ENCODE measurements at places on chromosomes 5 and 9.

GRCh38 chr5:121292664-121293063 lies 559.0 kb upstream of the FTMT start:
- no peak for DNase-seq

DNA sequence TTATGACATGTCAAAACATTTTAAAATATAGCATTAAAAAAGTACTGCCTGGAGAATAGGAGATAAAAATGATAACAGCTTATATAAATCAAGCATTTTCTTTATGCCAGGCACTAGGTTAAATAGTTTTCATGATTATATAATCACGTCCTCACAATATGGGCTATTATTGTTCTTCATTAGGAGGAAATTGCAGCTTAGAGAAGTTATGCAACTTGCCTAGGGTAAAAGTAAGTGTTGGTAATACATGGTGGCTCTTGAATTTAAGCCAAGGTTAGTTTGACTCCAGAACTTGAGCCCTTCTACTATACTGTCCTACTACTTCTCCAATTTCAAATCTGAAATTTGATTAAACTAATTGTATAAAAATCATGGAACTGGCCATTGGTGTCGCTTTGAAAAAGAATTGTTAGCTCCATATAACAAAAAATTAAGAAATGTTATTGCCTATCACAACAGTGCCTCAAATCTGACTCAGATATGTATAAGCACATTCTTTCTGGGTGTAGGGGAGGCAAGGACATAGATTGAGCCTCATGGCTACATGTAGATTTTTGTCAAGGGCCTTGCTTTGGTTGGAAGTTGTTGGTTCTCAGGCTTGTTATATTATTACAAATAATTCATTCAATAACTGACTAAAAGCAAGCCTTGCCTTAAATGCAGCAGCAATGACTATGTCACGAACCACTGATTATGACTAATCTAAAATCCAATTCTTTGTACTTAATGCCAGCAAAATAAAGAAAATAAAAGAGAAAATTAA lies 223.5 kb upstream of the DAB2 start:
- no peak for DNase-seq

GRCh38 chr5:3353561-3353960 lies 242.1 kb upstream of the IRX1 start:
- DNase-seq, result no peak

DNA sequence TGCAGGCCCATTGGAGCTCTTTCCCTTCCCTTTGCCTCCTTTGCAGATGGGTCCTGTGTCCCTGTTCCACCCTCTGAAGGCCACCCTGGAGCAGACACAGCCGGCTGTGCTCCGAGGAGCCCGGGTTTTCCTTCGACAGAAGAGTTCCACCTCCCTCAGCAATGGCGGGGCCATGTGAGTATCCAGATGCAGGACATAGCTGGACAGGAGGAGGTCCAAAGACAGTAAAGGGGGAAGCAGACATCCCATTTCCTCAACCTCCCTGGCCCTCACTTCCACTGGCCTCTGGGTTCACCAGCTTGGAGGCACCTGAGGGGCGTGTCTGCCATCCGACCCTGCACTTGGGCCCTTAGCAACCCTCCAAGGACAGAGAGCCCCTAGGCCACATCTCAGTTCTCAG lies 237.9 kb downstream of the CACNA1B start:
- DNase-seq, result no peak

GRCh38 chr5:119439140-119439631 lies 13.1 kb upstream of the HSD17B4 start:
- DNase-seq, result no peak

DNA sequence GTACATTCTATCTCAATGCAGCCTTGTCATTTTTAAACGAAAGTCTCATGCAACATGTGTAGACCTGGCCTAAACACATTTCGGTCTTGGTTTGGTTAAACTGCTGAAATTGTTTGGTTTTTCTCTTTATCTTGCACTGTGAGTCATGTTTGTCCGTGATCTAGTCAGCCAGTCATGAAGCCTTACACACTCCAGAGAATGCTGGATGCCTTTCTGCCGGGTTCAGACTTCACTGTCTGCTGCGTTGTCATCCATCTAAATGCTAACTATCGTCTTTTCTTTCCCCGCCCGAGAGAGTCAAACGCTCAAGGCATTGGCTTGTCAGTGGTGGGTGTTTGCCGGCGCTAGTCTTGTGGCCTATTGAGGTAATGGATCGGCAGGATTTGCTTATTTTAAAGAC lies 1194.6 kb upstream of the WWC1 start:
- DNase-seq, result no peak

DNA sequence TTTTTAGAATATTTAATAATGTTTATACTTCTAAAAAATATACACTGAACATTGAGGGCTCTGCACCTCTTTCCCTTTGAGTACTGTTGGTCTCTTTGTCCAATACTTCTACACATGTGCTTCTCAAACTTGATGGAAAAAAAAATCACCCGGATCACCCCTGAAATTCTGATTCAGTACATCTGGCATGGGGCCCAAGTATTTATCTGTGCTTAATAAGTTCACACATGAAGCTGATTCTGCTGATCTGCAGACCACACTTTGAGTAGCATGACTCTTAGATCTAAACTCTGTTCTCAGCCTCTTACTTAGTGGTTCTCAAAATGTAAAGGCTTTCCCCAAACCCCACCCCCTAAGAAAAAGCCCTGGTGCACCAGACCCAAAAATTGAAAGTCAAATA lies 12.0 kb downstream of the RUSC2 start:
- DNase-seq, result no peak

DNA sequence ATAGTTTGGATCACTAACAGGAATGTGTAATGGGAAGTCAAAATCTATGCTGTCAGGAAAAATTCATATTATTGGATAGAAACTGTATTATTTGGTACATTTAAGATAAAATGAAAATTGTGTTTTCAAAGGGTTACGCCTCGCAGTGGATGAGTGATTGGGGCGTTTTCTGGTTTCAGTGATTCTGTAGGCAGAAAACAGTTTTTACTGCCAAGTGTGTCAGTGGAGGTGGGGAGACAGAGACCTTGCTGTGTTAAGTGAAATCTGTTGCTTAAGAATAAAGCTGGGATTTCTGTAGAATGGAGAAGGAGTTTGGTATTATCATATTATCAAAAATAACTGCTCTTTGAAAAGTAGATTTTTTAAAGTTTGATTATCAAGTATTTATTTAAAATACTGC lies 69.7 kb downstream of the GHR start:
- DNase-seq, result no peak

- no peak for DNase-seq
Observed at GRCh38 chr5:115842952-115843351, 1.2 kb downstream of the AP3S1 start.

GRCh38 chr5:173487300-173487699 lies 129.2 kb downstream of the BOD1 start:
- DNase-seq, result no peak

- DNase-seq, result no peak
Observed at GRCh38 chr9:124309667-124310084, 51.9 kb downstream of the NEK6 start.

DNA sequence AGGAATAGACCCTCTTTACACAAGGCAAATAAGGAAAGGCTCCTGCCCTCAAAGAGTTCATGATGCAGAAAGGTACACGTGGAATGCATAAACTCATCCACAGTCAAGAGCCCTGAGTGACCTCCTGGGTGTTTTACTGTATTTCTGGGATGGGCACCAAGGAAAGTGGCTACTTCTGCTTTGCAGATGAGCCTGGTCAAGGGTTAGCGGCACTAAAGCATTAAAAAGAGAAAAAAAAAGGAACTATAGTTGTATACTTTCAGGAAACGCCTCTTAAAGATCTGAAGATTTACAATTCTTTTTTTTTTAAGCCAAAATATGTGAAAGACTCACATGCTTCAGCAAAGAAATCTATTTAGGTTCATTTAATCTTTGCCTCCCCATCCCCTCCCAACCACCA lies 366.2 kb upstream of the PDE4D start:
- DNase-seq, result no peak

DNA sequence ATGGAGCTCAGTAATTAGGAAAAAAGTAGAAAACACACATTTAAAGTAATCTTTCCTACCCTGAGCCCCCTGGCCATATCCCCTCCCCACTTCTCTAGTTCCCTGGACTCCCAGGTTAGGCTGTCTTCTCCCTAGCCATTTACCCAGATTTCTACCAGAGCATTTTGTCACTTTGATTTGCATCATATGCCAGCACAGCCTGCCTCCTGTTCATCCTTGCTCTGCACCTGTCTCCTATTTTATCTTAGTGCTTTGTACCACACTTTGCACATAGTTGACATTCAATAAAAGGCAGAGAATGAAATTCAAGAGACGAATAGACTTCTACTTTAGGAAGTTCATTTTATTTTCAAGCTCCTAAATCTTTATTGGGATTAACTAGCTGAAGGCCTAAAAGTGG lies 344.5 kb downstream of the EBF1 start:
- DNase-seq, result no peak

DNA sequence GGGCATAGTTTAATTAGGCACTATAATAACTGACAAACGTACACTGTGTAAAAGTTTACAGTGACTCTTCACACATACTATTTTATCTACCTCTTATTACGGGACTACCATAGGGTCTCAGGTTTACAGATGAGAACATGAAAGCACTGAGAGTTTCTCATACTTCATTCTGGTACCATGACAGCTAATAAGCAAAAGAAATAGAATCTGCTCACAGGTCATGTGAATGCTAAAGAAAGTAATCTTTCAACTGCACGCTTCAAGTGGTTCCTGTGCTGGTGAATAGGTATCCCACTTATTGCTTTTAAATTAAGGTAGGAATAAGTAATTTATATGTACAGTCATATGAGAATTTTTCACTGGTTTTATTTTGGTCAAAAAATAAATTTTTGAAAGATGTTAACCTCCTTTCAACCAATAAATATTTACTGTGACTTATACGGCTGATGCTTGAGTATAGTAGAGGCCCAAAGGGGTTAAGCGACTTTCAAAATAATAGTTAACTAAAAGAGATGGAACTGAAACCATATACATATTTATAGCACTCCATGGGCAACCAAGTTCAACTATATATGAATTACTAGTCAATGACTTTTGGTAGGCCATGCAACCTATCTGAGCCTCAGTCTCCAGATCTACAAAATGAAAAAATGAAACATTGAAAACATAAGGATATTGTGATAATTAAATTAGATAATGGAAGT lies 8.1 kb downstream of the CDKN2A start:
- DNase-seq, result no peak

- DNase-seq, result no peak
Observed at GRCh38 chr5:135030123-135030955, 3.7 kb downstream of the PITX1 start.

- DNase-seq, result no peak
Observed at GRCh38 chr9:124210697-124211096, 47.1 kb upstream of the NEK6 start.

DNA sequence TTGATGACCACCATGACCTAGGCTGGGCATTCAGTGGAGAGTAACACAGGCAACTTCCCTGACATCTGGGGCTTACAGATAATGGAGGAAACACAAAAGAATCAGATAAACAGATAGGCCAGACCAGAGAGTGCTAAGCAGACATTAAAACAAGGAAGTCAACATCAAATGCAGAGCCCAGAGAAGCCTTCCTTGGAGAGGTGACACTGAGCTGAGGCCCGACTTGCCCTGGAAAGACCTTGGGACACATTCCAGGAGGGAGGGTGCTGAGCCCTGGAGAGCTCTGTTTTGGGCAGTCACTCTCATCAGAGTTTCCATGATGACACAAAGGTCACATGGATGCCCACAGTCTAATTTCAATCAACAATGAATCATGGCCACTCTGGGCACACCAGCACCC lies 31.9 kb upstream of the C5orf58 start:
- DNase-seq, result no peak

DNA sequence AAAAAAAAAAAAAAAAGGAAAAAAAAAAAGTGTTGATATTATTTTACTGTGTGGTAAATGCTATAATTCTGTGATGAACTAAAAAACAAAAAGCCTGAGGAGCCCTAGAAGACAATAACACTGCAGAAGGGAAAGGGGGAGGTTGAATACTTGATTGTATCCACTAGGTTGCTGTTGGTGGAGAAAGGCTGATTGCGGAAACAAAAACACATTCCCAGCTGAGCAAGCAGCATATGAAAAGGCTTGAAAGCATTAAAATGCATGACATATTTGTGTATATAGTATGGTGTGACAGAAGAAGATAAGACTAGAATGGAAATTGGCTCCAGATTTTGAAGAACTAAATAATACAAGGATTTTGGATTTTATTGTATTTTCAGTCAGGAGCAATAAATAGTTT lies 8.9 kb downstream of the RABGAP1 start:
- DNase-seq, result no peak

- no peak for DNase-seq
Observed at GRCh38 chr9:79559495-79560181, 12.1 kb upstream of the TLE4 start.

DNA sequence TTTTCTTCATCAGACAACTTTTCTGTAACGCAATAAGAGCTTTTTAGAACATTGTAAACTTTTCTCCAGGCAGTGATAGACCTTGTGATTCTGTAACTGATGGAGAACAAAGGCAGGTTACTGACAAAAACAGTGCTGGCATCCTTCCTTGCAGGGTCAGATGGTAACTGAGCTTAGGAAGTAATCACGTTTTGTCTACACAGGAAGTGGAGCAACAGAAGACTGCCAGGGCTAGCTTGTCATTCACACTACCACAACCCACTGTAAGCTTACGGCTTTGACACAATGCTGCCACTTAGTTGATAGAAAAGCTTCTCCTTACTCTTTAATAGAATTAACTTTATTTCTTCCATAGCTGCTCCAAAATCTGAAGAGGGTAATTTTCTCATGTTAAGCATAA lies 46.8 kb downstream of the FBN2 start:
- no peak for DNase-seq

GRCh38 chr5:154625031-154625430 lies 130.1 kb upstream of the LARP1 start:
- no peak for DNase-seq

- DNase-seq, result no peak
Observed at GRCh38 chr9:123375469-123376132, 19.6 kb downstream of the CRB2 start.

GRCh38 chr5:133461796-133462516 lies 150.4 kb downstream of the FSTL4 start:
- DNase-seq, result no peak

DNA sequence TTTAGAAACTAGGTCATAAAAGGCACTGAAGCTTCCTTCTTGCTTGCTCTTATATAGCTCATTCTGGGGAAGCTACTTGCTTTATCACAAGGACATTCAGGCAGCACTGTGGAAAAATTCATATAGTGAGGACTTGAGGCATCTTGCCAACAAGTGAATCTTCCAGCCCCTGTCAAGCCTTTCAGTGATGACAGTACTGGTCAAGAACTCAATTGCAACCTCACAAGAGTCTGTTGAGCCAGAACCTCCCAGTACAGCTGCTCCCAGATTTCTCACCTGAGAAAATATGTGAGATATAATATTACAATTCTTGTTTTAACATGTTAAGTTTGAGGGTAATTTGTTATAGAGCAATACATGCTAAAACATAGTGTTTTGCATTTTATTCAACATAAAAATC lies 2011.0 kb upstream of the NUDT12 start:
- DNase-seq, result no peak

- no peak for DNase-seq
Observed at GRCh38 chr9:3672399-3672798, 146.6 kb upstream of the RFX3 start.

DNA sequence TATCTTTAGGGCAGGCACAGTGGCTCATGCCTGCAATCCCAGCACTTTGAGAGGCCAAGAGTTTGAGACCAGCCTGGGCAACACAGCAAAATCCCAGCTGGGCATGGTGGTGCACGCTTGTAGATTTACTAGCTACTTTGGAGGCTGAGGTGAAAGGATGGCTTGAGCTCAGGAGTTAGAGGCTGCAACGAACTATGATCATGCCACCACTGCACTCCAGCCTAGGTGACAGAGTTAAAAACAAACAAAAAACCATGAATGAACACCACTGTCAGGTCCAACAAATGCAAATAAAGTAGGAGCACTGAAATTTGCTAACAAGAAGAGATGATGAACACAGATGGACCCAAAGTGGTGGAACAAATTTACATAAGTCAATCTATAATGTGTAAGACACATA lies 4.9 kb downstream of the PTBP3 start:
- DNase-seq, result no peak

Data from GM12891 (cell line).